Vagina (tissue), 2 donors: ENCODE measurements at places on chromosomes 2 and 18. TPM values are rescaled to one million over a fixed set of nuclear protein-coding genes. Genes with fewer than 3 reads are reported as not detected.
A peak's percentile ranks its signal among the peaks of the same experiment; 100 is the strongest.

The GALNT14 gene
- 1.7 TPM for total RNA-seq

The SRD5A2 gene
- total RNA-seq = 2.9 TPM

The SERPINB10 gene
- 0.98 TPM for total RNA-seq

The CD302 gene
- total RNA-seq = 56.5 TPM

DNA sequence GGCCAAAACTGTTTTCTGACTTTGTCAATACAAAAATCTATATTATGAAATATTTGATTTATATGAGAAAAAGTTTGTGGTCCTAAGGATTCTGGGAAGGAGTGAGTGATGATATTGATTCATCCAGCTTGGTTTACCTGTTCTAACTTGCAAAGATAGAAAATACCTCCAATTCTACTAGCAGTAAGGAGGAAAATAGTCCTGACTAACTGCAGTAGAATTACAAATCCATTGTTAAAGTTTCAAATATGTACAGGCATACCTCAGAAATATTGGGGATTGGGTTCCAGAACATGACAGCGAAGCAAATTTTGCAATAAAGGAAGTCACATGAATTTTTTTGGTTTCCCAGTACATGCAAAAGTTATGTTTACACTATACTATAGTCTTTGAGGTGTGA, 158.8 kb upstream of the CYRIA start:
- no peak overlapping the region for H3K27ac ChIP-seq
- no peaks in the 10 kb centered on the region for H3K36me3 ChIP-seq
- DNase-seq = no peak
- no peaks in the 10 kb centered on the region for H3K27me3 ChIP-seq
- H3K4me1 ChIP-seq = no peaks in the 10 kb centered on the region

DNA sequence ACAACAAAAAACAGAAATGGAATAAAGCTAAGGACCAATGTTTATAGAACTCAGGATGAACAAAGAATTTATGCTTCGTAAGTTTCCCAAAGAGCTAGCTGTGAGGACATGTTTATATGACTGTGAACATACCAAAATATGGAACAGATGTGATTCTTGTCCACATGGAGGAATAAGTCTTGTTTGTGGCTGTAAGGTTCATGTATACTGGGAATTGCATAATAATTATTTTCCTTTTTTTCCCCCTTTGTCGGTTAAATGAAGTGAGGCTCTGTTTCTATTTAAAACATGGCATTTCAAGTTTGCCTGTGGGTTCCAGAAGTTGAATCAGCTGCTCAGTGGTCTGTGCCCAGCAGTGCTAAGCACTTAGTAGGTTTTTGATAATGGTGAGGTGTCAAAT, 108.1 kb downstream of the FHOD3 start:
- H3K36me3 ChIP-seq = no peaks in the 10 kb centered on the region
- no peak overlapping the region for H3K27ac ChIP-seq
- H3K4me3 ChIP-seq = no peak overlapping the region
- H3K27me3 ChIP-seq = no peaks in the 10 kb centered on the region
- no peak for DNase-seq

- peak overlapping the region; percentile 85 for H3K4me3 ChIP-seq
- H3K27me3 ChIP-seq = no peaks in the 10 kb centered on the region
- H3K4me1 ChIP-seq = peaks cover 66% of the 10 kb centered on the region
- DNase-seq = no peak
These were observed 19.1 kb upstream of the STPG4 start for GRCh38 chr2:47173986-47174732.

DNA sequence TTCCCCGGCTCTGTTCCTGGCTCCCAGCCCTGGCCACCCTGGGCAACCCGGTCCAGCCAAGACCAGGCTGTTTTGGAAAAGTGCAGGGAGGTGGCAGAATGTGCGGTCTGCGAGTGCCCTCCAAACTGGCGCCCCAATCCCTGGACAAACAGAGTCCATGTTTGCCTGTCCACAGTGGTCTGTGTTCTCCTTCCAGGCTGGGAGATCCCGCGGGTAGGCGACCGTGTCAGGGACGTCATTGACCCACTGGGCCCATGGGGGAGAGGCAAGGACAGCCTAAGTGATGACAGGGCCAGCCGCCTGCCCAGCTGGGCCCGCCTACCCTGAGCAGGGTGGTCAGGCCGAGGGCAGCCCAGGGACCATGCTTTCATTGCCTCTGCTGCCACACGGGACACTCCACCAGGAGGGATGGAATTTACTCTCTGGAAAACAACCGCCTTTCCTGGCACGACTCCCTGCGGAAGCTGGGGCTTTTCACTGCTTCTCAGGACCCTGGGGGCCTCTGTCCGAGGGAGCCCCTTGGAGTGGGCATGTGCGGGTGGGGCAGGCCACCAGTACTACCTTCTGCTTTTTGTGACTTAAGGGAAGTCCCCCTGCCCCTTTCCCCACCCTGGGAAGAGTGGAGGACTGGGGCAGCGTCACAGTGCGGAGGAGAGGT, 20.1 kb downstream of the CYP26B1 start:
- no peak overlapping the region for H3K4me3 ChIP-seq
- H3K4me1 ChIP-seq = no peaks in the 10 kb centered on the region
- no peak for DNase-seq
- H3K27me3 ChIP-seq = no peaks in the 10 kb centered on the region
- H3K27ac ChIP-seq = no peak overlapping the region
- no peaks in the 10 kb centered on the region for H3K36me3 ChIP-seq

DNA sequence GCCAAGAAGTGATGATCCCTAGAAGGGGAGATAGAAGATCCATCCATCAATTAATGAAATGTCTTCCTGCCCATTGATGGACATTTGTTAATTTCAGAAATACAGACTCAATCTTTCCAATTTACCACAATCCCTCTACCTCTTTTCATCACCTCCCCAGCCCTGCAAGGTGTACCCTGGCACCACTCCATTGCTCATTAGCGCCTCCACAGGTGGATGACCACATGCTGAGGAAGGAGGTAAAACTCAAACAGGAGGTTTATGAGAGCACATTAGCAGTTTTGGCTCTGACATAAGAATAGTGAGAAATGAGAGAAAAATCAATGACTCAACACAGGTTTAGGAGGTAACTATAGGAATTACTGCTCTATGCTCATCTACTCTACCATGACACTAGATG, 208.0 kb downstream of the C1D start:
- H3K27ac ChIP-seq = no peak overlapping the region
- no peaks in the 10 kb centered on the region for H3K27me3 ChIP-seq
- H3K4me1 ChIP-seq = no peaks in the 10 kb centered on the region
- H3K4me3 ChIP-seq = no peak overlapping the region

DNA sequence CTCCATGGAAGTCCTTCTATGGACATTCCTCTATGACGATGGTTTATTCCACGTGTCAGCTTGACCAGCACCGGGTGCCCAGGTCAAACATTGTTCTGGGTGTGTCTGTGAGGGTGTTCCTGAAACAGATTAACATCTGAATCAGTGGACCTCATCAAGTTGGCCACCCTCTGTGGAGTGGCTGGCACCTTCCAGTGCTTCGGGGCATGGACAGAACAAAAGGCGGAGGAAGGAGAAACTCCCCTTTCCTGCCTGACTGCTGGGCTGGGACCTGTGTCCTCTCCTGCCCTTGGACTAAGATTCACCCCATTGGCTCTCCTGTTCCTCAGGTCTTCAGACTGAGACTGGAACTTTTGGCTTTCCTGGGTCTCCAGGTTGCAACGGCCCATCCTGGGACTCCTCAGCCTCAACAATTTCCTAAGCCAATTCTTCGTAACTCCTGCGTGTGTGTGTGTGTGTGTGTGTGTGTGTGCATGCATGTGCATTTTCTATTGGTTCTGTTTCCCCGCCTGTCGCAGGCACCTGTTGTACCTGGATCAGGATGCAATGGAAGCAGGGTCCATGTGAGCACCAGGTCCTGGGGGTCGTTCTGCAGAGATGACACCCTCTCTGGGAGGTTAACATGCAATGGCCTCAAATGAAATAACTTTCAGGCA, 357.2 kb upstream of the SALL3 start:
- no peaks in the 10 kb centered on the region for H3K4me1 ChIP-seq
- H3K27ac ChIP-seq = no peak overlapping the region
- H3K27me3 ChIP-seq = no peaks in the 10 kb centered on the region
- H3K36me3 ChIP-seq = no peaks in the 10 kb centered on the region

GRCh38 chr18:65769652-65770051, 18.8 kb downstream of the CDH7 start:
- no peaks in the 10 kb centered on the region for H3K36me3 ChIP-seq
- no peak overlapping the region for H3K27ac ChIP-seq
- H3K27me3 ChIP-seq = no peaks in the 10 kb centered on the region
- no peak overlapping the region for H3K4me3 ChIP-seq
- H3K4me1 ChIP-seq = no peaks in the 10 kb centered on the region

DNA sequence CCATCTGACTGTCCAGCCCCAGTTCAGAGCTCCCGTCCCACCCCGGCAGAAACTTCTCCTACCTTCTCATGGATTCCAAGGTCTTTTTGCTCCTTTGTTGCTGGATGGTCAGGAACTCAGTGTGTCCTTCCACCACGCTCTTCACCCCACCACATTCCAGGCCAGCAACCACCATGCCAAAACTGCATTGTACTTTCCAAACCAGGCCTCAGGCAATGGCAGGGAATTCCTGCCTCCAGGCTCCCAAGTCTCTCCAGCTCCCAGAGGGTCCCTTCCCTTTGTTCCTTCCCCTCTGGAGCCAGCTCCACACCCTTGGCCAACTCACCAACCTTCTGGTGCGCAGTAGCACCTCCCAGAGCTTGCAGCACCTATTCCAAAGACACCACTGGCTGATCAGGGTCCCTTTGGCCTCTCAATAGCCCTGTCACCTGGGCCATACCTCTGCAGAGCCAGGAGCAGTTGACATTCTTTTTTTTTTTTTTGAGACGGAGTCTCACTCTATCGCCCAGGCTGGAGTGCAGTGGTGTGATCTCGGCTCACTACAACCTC, 8.1 kb downstream of the CHMP1B start:
- H3K4me3 ChIP-seq = no peak overlapping the region
- H3K4me1 ChIP-seq = peaks cover 4% of the 10 kb centered on the region
- H3K27me3 ChIP-seq = no peaks in the 10 kb centered on the region
- H3K36me3 ChIP-seq = no peaks in the 10 kb centered on the region

DNA sequence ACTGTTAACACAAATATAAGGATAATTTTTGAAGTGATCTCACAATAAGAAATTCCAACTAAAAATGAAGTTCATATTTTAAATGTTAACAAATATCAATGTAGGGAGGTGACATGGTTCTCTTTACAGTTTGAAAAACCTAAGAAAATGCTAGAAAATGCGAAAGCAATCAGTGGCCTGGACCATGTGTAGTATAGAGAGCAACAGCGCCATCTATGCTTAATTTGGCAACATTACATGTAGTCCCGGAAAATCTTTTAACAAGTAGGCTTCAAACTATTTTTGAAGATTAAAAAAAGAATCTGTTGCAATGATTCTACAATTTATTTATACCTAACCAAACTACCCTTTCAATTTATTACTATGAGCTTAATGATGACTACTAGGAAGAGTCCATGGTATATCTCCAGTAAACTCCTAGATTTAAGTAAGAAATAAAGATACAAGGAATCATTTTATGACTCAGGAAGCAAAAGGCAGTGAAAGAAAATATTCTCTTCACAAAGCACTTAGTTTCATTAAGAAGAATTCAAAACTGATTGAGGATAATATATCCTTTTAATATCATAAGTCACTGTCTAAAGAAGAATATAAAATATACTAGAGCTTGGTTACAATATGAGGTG, 33.3 kb downstream of the NDUFA10 start:
- H3K27me3 ChIP-seq = no peaks in the 10 kb centered on the region
- H3K27ac ChIP-seq = no peak overlapping the region
- no peak overlapping the region for H3K4me3 ChIP-seq

DNA sequence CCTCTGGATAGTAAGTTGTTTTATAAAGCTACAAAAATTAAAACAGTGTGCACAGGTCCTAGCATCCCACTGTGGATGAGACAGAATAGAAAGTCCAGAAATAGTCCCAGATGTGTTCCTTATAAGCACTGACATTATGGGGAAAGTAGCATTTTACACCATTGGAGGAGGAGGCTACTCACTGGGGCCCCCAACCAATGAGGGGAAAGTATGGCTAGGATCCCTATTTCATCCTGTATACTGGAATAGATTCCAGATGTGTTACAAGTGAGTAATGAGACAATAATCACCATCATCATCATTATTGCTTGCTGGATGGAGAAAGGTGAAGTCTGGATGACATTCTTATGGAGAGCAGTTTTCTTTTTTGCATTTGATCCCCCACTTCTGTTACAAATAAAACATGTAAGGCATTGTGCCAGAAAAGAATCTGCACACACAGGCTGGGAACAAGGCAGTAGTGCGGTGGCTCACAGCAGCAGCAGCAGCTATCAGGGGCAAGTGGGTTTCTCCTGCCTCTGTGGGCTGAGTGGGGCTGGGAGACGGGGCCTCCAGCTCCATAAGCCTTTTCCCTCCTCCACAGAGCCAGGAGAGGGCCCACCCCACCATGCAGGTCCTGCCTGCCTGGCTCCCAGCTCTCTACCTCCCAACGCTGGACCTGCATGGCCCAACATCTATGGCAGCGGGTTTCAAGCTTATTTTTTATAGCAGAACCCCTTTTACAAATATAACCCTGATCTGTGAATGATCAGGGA, 5.0 kb downstream of the ARID5A start:
- DNase-seq = no peak
- no peaks in the 10 kb centered on the region for H3K36me3 ChIP-seq
- peaks cover 59% of the 10 kb centered on the region for H3K4me1 ChIP-seq
- H3K4me3 ChIP-seq = no peak overlapping the region
- H3K27ac ChIP-seq = peak overlapping the region; percentile 42

DNA sequence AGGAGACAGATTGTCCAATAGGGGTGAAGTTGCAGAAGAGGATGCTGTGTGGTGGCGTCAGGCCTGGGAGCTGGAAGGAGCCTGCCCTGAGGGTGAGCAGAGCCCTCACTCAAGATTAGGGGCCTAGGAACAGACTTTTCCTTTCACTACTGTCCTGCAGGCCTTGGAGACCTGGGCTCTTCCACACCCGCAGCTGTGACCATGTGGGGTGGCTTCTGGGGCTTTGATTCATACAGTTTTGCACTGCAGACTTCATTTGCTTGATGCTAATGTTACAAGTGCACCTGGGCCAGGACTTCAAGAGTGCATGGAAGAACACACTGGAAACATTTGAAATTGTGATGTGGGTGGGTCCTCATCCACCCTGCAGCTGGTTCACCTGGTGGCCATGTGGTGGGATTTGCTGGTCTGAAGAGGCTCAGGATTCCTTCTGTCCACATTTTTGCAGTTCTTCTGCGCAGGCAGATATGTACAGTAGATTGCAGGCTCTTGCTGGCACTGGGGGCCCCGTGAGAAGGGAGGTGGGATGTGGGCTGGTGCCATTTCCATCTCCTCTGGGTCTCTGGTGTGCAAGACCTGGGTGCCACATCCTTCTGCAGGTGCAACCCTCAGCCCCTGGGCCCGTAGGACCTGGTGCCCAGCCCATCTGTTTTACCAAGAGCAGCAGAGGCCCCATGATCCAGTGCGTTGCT, 9.9 kb downstream of the GLI2 start:
- H3K27me3 ChIP-seq = no peaks in the 10 kb centered on the region
- no peaks in the 10 kb centered on the region for H3K36me3 ChIP-seq
- peaks cover 9% of the 10 kb centered on the region for H3K4me1 ChIP-seq
- DNase-seq = peak; percentile 37
- no peak overlapping the region for H3K27ac ChIP-seq
- H3K4me3 ChIP-seq = no peak overlapping the region
